ENCODE measurements at places on chromosomes 5 and 9. TPM values are rescaled to one million over a fixed set of nuclear protein-coding genes. Genes with fewer than 3 reads are reported as not detected.

DNA sequence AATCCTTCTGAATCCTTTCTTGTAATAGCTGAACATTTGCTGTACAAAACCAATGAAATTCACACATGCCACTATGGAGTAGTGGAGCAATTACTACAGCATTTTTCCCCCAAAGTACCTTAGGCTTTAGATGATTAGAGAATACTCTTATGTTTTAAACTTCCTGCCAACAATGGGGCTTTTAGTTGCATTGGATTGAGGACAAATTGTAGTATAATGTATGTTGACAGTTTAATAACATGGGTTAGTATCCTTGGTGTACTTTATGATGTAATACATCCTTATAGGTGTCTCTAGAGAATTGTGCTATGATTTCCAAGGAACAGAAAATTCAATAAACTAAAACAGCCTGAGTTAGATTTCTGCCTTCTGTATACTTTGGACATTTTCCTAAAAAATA, 422.7 kb upstream of the GRAMD2B start:
- no peak for DNase-seq
- H3K36me3 ChIP-seq, result no peaks in the 10 kb centered on the region
- no peak overlapping the region for H3K4me3 ChIP-seq
- no peak overlapping the region for H3K27ac ChIP-seq
- peaks cover 19% of the 10 kb centered on the region for H3K4me1 ChIP-seq
- no peaks in the 10 kb centered on the region for H3K27me3 ChIP-seq

GRCh38 chr5:95241-95980, 3.4 kb downstream of the PLEKHG4B start:
- peaks cover 73% of the 10 kb centered on the region for H3K27me3 ChIP-seq
- peaks cover 6% of the 10 kb centered on the region for H3K4me1 ChIP-seq
- no peak overlapping the region for H3K4me3 ChIP-seq

GRCh38 chr5:123476731-123477130, 35.2 kb upstream of the CSNK1G3 start:
- no peaks in the 10 kb centered on the region for H3K4me1 ChIP-seq
- H3K36me3 ChIP-seq, result no peaks in the 10 kb centered on the region
- DNase-seq, result no peak
- no peak overlapping the region for H3K4me3 ChIP-seq
- no peak overlapping the region for H3K27ac ChIP-seq

Gene CCL21
- total RNA-seq, result not detected

Gene GDNF
- 5.8 TPM for total RNA-seq

GRCh38 chr9:92558612-92559374, 23.0 kb upstream of the ECM2 start:
- no peaks in the 10 kb centered on the region for H3K36me3 ChIP-seq
- DNase-seq, result no peak
- no peak overlapping the region for H3K4me3 ChIP-seq
- no peak overlapping the region for H3K27ac ChIP-seq
- H3K4me1 ChIP-seq, result peaks cover 13% of the 10 kb centered on the region

- H3K36me3 ChIP-seq, result no peaks in the 10 kb centered on the region
- H3K27me3 ChIP-seq, result no peaks in the 10 kb centered on the region
- no peak overlapping the region for H3K27ac ChIP-seq
- H3K4me3 ChIP-seq, result peak overlapping the region; percentile 42
- no peak for DNase-seq
- H3K4me1 ChIP-seq, result no peaks in the 10 kb centered on the region
These were observed 44.0 kb downstream of the ROR2 start for GRCh38 chr9:91905991-91906469.

GRCh38 chr9:110142868-110143481, 65.0 kb downstream of the C9orf152 start:
- H3K4me1 ChIP-seq, result peaks cover 27% of the 10 kb centered on the region
- no peaks in the 10 kb centered on the region for H3K27me3 ChIP-seq
- no peak for DNase-seq
- no peak overlapping the region for H3K27ac ChIP-seq

GRCh38 chr5:172714491-172715420, 56.2 kb downstream of the DUSP1 start:
- H3K4me3 ChIP-seq, result no peak overlapping the region
- no peak overlapping the region for H3K27ac ChIP-seq
- no peaks in the 10 kb centered on the region for H3K27me3 ChIP-seq

Gene UBAP2
- 10.7 TPM for total RNA-seq

Gene SHC3
- total RNA-seq, result 0.16 TPM

Gene DDX46
- 53.6 TPM for total RNA-seq

DNA sequence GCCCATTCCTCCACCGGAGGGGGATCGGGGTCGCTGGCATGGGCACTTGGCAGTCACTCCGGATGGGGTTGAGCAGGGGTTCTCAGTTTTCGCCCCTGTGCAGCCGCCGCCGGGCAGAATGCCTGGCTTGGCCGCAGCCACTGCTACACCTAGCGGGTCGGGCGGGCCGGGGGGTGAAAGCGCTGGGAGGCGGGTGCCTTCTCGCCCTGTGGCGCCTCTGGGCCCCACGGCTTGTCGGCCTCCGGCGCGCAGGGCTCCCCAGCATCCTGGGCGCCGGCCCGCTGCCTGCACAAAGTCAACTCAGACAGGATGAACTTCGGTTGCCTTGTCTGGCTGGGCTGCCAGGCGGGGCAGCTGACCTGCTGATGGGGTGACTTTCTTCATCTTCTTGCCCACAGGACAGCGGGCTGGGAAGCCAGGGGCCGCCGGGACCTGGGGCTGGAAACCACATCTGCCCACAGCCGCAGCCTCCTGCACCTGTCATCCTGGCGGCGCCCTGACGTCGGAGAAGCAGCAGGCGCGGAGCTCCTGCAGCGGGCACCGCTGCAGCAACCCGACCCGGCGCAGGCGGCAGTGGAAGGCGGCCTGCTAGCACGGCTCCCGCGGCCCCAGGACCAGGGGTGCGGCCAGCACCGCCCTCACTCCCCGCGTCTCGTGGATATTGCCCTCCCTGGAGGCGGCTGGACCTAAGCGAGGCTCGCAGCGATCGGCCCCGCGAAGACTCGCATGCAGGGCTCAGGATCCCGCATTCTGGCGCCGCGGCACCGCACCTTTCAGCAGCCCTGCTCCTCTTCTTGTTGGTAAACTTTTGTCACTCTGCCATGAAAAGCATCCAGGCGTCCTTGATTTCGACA, 1.3 kb upstream of the ANKRD18A start:
- no peak overlapping the region for H3K4me3 ChIP-seq
- H3K27me3 ChIP-seq, result peaks cover 16% of the 10 kb centered on the region
- no peak overlapping the region for H3K27ac ChIP-seq
- no peaks in the 10 kb centered on the region for H3K36me3 ChIP-seq
- no peak for DNase-seq
- H3K4me1 ChIP-seq, result peaks cover 5% of the 10 kb centered on the region

- no peak overlapping the region for H3K4me3 ChIP-seq
- peak; percentile 43 for DNase-seq
- H3K4me1 ChIP-seq, result no peaks in the 10 kb centered on the region
These were observed 20.3 kb downstream of the CCDC187 start for GRCh38 chr9:136283291-136284235.

DNA sequence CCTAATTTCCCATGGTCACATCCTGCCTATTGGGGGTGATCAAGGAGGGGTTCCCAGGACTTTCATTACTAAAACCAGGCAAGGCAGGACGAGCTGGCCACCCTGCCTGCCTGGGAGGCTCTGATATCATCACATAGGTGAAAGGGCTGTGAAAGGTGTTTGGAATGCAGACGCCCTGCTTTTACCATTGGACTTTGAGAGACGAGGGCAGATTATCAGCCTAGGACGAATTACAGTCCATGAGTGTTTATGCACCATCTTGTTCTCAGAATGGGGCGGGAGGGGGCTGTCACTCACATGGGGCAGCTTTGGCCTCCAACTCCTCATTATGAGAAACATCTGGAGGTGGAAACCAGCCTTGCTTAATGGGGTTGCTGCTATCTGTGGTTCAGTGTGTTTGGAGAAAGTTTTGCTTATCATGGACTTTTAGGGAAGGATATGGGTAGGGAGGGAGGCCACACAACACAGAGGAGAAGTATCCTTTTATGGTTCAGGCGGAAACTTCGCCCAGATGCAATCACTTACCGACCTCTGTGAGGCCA, 69.8 kb upstream of the UBTD2 start:
- H3K4me3 ChIP-seq, result no peak overlapping the region
- no peak overlapping the region for H3K27ac ChIP-seq
- no peaks in the 10 kb centered on the region for H3K27me3 ChIP-seq
- H3K4me1 ChIP-seq, result peaks cover 13% of the 10 kb centered on the region

GRCh38 chr5:134958755-134959154, 9.0 kb upstream of the CATSPER3 start:
- H3K27me3 ChIP-seq, result no peaks in the 10 kb centered on the region
- no peak overlapping the region for H3K27ac ChIP-seq
- H3K4me3 ChIP-seq, result no peak overlapping the region
- DNase-seq, result no peak

DNA sequence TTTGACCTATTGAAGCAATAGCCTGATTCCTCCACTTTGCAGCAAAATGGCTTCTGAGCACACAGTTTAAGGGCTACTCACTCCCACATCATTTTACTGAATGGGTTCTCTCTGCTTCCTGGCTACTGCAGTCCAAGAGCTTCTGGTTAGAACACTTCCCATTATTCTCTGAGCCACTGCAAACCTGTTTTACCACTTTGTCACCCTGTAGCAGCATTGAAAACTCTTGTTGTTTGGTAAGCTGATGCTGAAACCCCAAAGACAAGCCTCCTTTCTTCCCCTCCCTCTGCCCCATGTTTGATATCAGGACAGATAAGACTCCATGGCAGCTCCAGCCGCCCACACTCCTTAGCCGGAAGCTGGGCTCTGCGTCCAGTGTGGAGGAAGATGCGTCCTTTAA, 84.4 kb upstream of the RARS1 start:
- H3K36me3 ChIP-seq, result peaks cover 4% of the 10 kb centered on the region
- H3K27ac ChIP-seq, result no peak overlapping the region
- peaks cover 22% of the 10 kb centered on the region for H3K4me1 ChIP-seq
- no peak for DNase-seq
- H3K4me3 ChIP-seq, result no peak overlapping the region
- H3K27me3 ChIP-seq, result no peaks in the 10 kb centered on the region

DNA sequence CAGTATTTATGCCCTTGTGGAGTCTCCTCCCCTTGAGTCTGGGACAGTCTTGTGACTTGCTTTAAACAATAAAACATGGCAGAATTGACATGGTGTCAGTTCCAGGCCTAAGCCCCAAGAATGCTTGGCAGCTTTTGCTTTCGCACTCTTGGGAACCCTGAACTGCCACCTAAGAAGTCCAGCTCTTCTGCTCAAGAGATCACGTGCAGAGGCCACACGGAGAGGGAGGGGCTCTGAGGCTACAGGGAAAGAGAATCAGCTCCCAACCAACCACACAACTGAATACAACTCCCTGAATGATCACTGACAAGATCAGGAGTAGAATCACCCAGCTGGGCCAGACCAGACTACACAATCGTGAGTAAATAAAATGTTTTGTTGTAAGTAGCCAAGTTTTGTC, 97.6 kb downstream of the MED27 start:
- no peaks in the 10 kb centered on the region for H3K4me1 ChIP-seq
- no peak overlapping the region for H3K4me3 ChIP-seq
- DNase-seq, result no peak
- no peaks in the 10 kb centered on the region for H3K36me3 ChIP-seq

Gene SLC36A3
- not detected for total RNA-seq

GRCh38 chr5:179296150-179296821, 49.0 kb downstream of the ADAMTS2 start:
- DNase-seq, result no peak
- H3K27ac ChIP-seq, result no peak overlapping the region
- H3K27me3 ChIP-seq, result no peaks in the 10 kb centered on the region
- H3K4me3 ChIP-seq, result no peak overlapping the region

Gene NME5
- total RNA-seq, result not detected

- H3K36me3 ChIP-seq, result no peaks in the 10 kb centered on the region
- DNase-seq, result no peak
- no peak overlapping the region for H3K4me3 ChIP-seq
- no peaks in the 10 kb centered on the region for H3K27me3 ChIP-seq
- H3K27ac ChIP-seq, result no peak overlapping the region
- no peaks in the 10 kb centered on the region for H3K4me1 ChIP-seq
These were observed 180.5 kb downstream of the CNTLN start for GRCh38 chr9:17315341-17315740.

Gene OSMR
- total RNA-seq, result 26.4 TPM

DNA sequence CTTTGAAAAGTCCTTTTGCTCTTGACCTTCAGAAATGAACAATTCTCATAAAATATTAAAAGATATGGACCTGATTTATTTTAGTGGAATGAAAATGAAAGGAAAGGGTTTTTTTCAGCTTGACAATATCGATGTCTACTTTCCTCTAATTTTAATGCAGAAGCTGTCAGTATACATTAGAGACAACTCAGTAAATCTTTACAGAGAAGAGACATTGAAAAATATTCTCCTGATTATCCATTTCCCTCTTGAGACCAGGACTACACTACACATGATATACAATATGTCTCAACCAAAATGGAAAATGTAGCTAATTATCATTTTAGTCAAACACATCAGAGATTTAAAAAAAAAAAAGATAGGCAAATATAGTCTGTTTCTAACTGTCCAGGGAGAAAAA, 288.5 kb upstream of the NUDT12 start:
- no peaks in the 10 kb centered on the region for H3K27me3 ChIP-seq
- DNase-seq, result no peak
- peaks cover 16% of the 10 kb centered on the region for H3K4me1 ChIP-seq
- H3K27ac ChIP-seq, result no peak overlapping the region

GRCh38 chr5:78530342-78531096, 118.1 kb downstream of the LHFPL2 start:
- H3K36me3 ChIP-seq, result no peaks in the 10 kb centered on the region
- no peak overlapping the region for H3K4me3 ChIP-seq
- H3K27me3 ChIP-seq, result no peaks in the 10 kb centered on the region
- no peak overlapping the region for H3K27ac ChIP-seq
- peaks cover 40% of the 10 kb centered on the region for H3K4me1 ChIP-seq

Gene GABRP
- total RNA-seq, result not detected

DNA sequence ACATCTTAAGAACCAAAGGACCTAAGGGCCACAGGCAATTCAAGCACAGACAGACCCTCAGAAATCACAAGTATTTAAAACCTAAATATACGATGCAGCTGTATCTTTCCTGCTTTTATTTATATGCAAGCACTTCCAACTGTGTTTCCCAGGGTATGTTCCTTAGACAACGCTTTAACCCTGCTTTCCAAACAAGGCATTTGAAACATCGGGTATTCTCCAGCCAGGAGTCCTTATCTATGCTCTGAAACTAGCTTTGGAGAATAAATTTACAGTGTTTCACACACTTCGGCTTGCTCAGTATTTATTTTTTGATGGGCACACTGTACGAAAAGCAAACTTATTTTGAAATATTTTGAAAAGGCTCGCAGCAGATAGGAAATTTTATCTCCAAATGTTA, 13.5 kb downstream of the NR6A1 start:
- peaks cover 36% of the 10 kb centered on the region for H3K4me1 ChIP-seq
- H3K4me3 ChIP-seq, result no peak overlapping the region
- H3K36me3 ChIP-seq, result no peaks in the 10 kb centered on the region
- H3K27me3 ChIP-seq, result no peaks in the 10 kb centered on the region
- H3K27ac ChIP-seq, result no peak overlapping the region

Gene PKD2L2
- total RNA-seq, result not detected

Gene RELL2
- total RNA-seq, result 10.1 TPM

GRCh38 chr5:153101235-153102180, 389.0 kb upstream of the GRIA1 start:
- no peaks in the 10 kb centered on the region for H3K4me1 ChIP-seq
- H3K36me3 ChIP-seq, result no peaks in the 10 kb centered on the region
- no peak for DNase-seq
- no peak overlapping the region for H3K27ac ChIP-seq
- H3K4me3 ChIP-seq, result no peak overlapping the region
- no peaks in the 10 kb centered on the region for H3K27me3 ChIP-seq
